ENCODE measurements at places on chromosomes 2 and 18. TPM values are rescaled to one million over a fixed set of nuclear protein-coding genes. Genes with fewer than 3 reads are reported as not detected.

Gene MAL
- 17.2 TPM for polyA plus RNA-seq

DNA sequence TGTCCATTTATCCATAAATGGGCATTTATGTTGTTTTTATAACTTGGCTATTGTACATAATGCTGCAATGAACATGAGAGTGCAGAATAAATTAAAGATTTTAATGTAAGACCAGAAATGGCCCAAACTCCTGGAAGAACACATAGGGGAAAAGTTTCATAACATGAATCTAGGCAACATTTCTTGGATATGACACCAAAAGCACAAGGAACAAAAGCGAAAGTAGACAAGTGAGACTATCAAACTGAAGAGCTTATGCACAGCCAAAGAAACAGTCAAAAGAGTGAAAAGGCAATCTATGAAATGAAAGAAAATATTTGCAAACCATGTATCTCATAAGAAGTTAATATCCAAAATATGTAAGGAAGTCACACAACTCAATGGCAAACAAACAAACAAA, 5.8 kb downstream of the IL36A start:
- DNase-seq: no peak

DNA sequence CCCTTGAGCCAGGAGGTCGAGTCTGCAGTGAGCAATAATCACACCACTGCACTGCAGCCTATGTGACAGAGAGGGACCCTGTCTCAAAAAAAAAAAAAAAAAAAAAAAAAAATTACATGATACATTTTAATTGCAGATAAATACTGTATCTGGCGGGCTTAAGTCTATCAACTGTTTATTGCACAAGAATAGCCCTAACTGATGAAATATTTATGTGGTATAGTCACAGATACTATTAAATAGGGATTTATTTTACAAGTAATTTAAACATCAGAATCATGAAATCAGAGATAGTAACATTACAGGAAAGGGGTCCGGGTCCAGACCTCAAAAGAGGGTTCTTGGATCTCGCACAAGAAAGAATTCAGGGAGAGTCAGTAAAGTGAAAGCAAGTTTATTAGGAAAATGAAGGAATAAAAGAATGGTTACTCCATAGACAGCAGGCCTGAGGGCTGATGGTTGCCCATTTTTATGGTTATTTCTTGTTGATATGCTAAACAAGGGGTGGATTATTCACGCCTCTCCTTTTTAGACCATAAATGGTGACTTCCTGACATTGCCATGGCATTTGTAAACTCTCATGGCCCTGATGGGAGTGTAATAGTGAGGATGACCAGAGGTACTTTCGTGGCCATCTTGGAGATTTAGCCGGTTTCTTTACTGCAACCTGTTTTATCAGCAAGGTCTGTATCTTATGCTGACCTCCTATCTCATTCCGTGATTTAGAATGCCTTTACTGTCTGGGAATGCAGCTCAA, 166.6 kb downstream of the PMAIP1 start:
- no peak for DNase-seq

- no peak for DNase-seq
These were observed 5.4 kb downstream of the CHMP3 start for GRCh38 chr2:86557836-86558235.

DNA sequence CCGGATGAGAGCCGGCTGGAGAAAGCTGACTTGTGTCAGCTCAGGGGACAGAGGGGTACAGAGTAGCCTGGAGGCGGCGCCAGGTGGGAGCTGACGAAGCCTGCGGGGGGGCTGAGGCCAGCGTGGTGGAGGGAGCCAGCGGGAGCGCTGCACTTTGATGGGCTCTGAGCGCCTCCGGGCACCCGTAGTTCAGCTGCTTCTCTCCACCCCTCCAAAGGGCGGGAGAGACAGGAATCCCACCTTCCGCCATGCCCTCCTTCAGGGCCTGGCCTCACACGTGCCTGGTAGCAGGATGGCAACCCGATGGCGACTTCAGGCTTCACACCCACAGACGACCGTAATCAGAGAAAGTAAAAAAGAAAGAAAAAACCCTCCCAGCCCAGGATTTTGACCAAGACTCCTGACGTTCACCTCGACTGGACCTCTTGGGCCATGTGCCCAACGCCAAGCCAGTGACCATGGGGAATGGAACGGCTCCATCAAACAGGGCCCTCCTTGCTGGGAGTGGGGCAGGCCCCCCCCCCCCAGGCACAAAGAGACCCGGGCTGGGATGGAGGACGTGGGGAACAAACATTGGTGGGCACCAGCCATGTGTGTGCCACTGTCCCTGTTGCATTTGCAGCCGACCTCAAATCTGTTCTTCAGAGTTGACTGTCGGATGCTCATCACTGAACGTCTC, 60.7 kb upstream of the ASAP2 start:
- DNase-seq: no peak

GRCh38 chr2:143205106-143205764, 76.0 kb downstream of the ARHGAP15 start:
- DNase-seq: no peak

Data from muscle of arm (tissue), 14 donors.